ENCODE measurements at places on chromosomes 11 and 22.

GRCh38 chr11:73382747-73383146 is 6.5 kb downstream of the RELT start:
- DNase-seq: no peak

GRCh38 chr11:66969584-66970225 is 5.4 kb upstream of the C11orf86 start:
- DNase-seq: no peak

GRCh38 chr11:60193687-60194433 is 11.0 kb upstream of the MS4A6A start:
- peak; percentile 3 for DNase-seq

DNA sequence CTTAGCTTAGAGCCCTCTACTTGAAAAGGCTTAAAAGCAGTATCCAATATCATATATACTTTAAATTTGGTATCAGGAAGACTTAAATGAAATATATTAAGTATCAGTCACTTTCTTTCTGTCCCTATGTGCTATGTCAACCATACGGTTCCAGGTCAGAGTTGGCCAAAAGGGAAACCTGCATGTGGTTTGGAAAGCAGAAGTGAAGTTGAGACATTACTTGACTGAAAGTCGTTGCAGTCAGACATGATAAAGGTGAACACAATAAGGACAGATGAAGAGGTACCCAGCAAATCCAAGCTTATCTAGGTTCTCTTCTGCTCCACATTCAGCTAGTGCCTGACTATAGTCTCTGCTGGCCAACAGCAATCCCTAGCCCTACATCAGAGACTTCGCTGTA is 336.8 kb downstream of the KCNA4 start:
- DNase-seq: no peak

- DNase-seq: no peak
Measured at GRCh38 chr11:5449432-5449831, 309 bp downstream of the OR51I2 start.

DNA sequence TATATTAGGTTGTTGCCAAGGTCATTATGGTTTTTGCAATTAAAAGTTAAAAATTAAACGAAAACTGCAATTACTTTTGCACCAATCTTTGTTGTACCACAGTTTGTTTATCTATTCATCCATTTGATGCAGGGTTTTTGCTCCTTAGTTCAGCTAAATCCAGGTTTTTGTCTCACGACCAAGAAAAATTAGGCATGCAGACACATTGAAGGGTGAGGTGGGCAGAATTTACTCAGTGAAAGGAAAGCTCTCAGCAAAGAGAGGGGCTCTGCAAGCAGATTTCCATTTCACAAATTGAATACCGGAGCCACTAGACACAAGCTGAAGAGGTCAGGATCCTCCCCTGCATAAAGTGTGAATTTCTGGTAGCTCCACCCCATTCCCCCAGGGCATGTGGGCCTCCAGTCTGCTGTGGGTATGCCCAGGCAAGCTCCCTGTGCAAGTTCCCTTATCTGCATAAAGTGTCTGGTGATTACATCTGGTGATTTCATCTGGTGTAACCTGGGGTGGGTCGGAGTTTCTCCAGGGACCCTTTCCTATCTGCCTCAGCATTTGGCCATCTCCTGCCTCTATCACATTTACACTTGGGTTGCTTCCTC is 33.3 kb downstream of the APOL6 start:
- DNase-seq: no peak

- no peak for DNase-seq
Measured at GRCh38 chr22:41481925-41482318, 13.0 kb downstream of the ACO2 start.

- no peak for DNase-seq
Measured at GRCh38 chr22:29433856-29434255, 4.5 kb upstream of the RFPL1 start.

- DNase-seq: no peak
Measured at GRCh38 chr22:39181778-39182177, 29.3 kb upstream of the CBX7 start.

DNA sequence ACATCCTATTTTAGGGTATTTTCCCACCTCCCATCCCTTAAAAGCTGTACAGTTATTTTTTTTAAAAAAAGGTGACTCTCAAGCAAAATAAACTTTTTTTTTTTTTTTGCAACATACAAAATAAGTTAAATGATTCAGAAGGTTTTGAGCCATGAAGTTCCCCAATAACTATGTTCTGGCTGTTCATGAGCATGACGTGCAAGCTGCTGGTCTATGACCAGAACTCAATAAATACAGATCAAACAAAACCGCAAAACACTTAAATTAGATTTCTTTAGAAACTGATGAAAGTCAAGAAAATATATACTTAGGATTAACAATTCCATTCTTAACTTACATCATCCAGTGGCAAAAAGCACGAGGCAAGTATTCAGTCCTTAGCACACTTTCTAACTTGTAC is 24.1 kb upstream of the CLNS1A start:
- no peak for DNase-seq
